ENCODE measurements at places on chromosomes 2 and 18.

DNA sequence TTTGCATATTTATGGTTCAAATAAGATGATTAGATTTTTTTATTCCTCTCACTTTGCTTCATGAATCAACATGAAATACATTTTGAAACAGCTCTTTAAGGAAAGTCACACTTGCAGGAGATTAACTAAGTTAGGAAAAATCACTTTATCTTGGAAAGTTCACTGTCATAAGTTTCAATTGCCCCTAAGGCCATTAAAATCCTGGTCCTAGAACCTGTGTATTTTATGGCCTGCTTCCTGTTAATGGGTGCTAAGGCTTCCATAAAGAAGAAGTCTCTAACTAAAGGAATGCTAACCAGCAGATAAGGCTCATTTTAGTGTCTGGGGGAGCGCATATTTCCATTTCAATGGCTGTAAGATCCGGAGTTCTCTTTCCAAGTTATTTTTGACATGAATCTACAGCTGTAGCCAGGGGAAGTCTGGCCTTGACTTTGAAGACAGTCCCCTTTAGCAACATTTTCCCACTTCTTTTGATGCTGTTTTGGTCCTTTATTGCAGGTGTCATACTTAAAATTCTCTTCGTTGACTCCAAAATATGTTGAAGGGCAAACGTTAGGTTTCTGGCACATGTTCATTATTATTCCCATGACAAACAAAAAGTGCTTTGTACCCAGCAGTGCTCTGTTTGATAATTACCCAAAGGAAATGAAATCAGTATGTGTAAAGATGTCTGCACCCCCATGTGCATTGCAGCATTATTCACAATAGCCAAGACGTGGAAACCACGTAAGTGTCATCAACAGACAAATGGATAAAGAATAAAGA, 34.4 kb upstream of the SH3BP4 start:
- DNase-seq = no peak

DNA sequence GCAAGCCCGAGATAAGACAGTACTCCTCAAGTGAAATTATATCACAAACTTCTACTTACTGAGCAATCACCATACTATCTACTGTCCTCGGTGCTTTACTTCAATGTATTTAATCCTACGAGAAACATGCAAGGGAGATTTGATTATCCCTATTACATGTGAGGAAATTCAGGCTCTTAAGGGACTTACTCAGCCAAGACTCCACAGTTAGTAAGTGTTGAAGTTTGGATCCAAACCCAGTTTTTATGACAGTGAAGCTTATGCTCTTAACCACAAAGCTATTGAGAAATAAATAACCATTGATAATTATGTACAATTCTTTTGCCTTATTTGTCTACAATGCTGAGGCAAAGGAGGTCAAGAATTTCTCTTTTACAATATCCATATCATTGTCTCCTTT, 672.9 kb upstream of the ACVR2A start:
- no peak for DNase-seq

GRCh38 chr2:172864182-172864581, 128.5 kb downstream of the RAPGEF4 start:
- peak; percentile 51 for DNase-seq

GRCh38 chr2:202039278-202040078, 5.8 kb downstream of the FZD7 start:
- DNase-seq = no peak

DNA sequence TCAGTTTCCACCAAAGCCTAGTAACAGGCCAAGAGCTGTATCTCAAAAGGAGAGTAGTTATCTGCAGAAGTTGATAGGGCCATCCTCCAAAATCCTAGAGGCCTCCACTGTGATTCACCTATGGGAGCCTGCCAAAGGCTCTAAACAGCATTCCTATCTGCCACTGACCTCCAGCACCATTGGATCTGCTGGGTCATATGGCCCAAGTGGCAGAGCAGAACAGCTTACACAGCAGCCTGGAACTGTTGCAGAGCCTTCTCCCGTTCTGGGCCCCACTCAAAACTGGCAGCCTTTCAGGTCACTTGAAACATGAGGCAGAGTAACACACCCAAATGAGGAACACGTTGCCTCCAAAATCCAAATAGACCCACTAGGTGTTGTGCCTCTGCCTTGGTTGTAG, 345.2 kb upstream of the RND3 start:
- DNase-seq = no peak

- no peak for DNase-seq
Observed at GRCh38 chr2:101658387-101658786, 39.1 kb upstream of the MAP4K4 start.

DNA sequence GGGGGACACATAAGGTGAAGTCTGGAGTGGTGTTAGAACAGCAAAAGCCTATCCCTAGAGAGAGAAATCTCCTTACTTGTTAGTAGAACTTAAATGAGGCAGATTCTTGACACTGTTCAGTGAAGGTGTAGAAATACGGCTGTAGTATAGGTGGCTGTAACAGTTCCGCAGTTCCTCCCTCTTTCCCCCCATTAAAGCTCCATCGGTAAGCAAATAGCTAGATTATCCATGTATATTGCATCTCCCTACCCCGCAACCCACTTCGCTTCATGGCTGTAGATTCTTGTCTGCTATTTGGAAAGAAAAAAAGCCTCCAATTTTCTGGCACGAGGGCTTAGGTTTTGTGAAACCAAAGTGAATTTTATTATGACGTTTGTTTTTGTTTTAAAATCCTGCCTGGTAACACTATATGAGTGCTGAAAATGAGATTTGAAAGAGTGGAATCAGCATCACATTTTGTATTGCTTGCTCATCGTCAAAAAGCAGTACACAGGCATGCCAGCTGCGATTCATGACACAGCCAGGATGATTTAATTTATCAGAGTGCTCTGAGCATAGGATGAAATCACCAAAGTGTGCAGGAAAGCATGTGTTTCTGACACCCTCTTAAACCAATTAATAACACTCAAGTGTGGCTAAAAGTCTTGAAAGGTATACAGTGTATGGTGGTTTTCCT, 1.4 kb downstream of the FAM171B start:
- DNase-seq = no peak

DNA sequence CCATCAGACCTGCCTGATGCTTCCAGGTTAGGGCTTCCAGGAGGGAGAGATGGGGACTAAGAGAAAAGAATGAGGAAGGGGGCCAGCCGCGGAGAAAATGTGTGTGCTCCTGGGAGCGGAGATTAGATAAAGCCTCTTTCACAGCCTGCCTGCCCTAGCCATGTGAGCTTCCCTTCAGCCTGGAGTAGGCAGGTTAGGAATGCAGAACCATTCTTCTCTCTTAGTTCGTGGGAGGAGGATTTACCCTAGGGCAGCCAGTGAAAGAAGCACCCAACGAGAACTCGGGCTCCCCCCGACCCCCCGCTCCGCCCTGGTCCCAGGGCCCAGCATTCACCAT, 36.1 kb downstream of the POMC start:
- no peak for DNase-seq

GRCh38 chr2:219906114-219907010, 278.9 kb downstream of the SLC4A3 start:
- DNase-seq = no peak

GRCh38 chr2:127514485-127514884, 11.8 kb downstream of the IWS1 start:
- DNase-seq = no peak

DNA sequence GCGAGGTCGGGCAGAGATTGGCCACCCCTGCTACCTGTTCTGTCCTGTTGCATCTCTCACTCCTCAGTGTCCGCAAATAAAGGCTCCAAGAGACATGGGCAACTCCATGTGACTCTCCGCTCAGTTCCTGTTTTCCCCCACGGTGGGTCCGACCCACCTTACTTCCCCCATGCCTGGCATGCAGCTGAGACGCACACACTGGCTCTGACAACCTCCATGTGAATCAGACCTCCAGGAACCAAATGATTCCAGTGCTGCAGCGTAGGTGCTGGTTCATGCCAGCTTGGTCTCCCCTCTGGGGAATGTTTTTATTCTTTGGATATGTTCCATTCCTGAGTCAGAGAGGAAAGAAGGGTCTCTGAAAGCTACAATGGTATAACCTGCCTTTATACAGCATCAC, 221.5 kb downstream of the SH3RF3 start:
- no peak for DNase-seq

All from activated CD4-positive, alpha-beta T cell treated with anti-CD3 and anti-CD28 coated beads, Interleukin-2, amount 50 U/mL, for 48 hours (primary cell).